ENCODE measurements at places on chromosomes 3 and 15. TPM values are rescaled to one million over a fixed set of nuclear protein-coding genes. Genes with fewer than 3 reads are reported as not detected.

- no peak overlapping the region for H3K27ac ChIP-seq
- no peak for DNase-seq
- peaks cover 2% of the 10 kb centered on the region for H3K4me1 ChIP-seq
- peak overlapping the region; percentile 97 for H3K4me3 ChIP-seq
Observed at GRCh38 chr15:40595773-40596172, 1.7 kb downstream of the KNL1 start.

DNA sequence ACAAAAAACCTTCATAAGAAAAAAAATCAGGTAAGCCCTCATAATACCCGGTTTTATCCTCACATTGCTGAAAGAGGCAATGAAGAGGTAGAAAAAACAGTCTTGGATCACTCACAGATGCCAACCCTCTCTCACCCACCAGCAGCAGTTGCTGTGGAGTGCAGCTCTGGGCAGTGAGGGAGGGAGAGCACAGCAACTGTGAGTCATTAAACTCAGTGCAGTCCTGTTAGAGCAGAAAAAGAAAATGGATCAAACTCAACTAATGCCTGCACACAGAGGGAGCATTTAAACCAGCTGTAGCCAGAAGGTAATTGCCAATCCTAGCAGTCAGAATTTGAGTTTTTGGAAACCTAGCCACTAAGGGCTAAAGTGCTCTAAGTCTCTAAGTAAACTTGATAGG is 1050.6 kb upstream of the ALCAM start:
- no peaks in the 10 kb centered on the region for H3K4me1 ChIP-seq
- no peaks in the 10 kb centered on the region for H3K27me3 ChIP-seq
- no peak overlapping the region for H3K27ac ChIP-seq
- no peak for DNase-seq

DNA sequence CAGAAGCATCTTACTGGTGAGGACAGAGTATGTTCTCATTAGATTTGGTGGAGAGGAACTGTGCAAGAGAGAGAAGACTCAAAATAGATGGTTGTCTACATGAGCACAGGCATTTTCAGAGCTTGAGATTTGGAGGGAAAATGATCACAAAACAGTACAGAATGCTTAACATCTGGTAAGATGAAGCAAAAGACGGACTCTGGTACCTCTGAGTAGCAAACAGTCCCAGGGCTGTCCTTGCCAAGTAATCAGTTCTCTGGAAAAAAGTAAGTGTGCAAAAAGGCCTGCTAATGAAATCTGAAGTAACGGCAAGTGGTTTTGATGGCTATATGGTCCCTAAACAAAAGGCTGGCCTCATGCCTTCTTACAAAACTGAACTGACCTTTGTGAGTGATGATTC is 414.2 kb downstream of the CNTN4 start:
- H3K4me3 ChIP-seq, result no peak overlapping the region
- no peak for DNase-seq

DNA sequence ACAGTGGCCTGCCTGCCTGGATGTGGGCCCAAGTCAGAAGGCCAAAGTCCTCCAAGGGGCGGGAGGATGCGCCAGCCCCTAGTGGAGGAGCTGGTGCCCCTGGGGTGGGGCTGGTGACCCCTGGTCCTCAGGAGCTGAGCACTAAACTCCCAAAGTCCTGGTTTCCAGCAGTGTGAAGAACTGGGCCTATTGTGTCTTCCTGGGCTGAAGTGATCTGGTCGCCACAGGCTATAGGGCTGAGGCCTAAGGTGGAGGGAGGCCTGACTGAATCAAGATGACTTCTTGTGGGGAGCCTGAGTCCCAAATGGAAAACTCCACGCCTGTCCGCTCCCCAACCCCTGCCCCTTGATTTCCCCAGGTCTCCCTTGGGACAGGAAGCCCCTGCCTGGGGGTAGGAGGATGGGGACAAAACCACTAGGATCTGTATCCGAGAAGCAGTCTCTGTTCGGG is 753 bp upstream of the FES start:
- peaks cover 15% of the 10 kb centered on the region for H3K4me1 ChIP-seq
- peak overlapping the region; percentile 30 for H3K27ac ChIP-seq
- H3K27me3 ChIP-seq, result no peaks in the 10 kb centered on the region
- H3K4me3 ChIP-seq, result no peak overlapping the region
- peaks cover 3% of the 10 kb centered on the region for H3K36me3 ChIP-seq

- no peak overlapping the region for H3K27ac ChIP-seq
- no peaks in the 10 kb centered on the region for H3K4me1 ChIP-seq
- no peak for DNase-seq
- H3K36me3 ChIP-seq, result no peaks in the 10 kb centered on the region
Observed at GRCh38 chr3:54257125-54257720, 134.9 kb downstream of the CACNA2D3 start.

GRCh38 chr15:25372298-25372697 is 66.5 kb downstream of the UBE3A start:
- H3K36me3 ChIP-seq, result peaks cover 76% of the 10 kb centered on the region
- H3K27me3 ChIP-seq, result no peaks in the 10 kb centered on the region
- H3K4me1 ChIP-seq, result no peaks in the 10 kb centered on the region
- no peak overlapping the region for H3K4me3 ChIP-seq
- DNase-seq, result no peak

DNA sequence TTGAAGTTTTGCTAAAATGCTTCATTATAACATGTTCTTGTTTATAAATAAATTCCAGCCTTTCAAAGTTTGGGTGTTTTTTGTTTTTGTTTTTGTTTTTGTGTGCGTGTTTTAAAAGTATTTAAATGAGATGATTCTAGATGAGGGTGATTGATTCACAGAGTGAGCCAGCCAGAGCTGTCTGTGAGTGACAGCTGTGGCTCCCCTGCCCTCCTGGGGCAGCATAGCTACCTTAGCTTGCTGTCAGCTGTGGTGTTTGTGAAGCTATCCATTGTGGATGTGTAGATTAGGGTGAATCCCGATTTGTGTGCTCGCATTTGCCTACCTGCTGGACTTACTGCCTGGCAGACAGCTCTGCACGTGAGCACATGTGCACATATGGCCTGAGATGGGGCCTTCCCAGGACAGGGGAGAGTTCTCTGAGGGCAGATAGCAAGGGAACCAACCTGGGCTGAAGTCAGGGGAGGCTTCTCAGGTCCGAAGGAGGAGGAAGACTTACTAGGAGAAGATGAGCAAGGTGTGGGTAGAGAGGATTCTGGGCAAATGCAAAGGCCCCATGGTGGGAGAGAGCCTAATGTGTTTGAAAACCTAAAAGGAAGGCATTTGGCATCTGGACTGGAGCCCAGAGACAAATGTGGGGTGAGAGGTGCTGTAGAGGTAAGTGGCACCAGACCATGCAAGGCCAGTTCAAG is 124.2 kb downstream of the EEFSEC start:
- no peaks in the 10 kb centered on the region for H3K36me3 ChIP-seq
- H3K4me1 ChIP-seq, result peaks cover 35% of the 10 kb centered on the region
- H3K27me3 ChIP-seq, result no peaks in the 10 kb centered on the region
- no peak overlapping the region for H3K4me3 ChIP-seq
- no peak overlapping the region for H3K27ac ChIP-seq

Gene GATM
- 89.3 TPM for total RNA-seq

Gene SLC2A2
- total RNA-seq, result 0.48 TPM

- peaks cover 9% of the 10 kb centered on the region for H3K4me1 ChIP-seq
- no peak overlapping the region for H3K27ac ChIP-seq
- H3K27me3 ChIP-seq, result peaks cover 42% of the 10 kb centered on the region
- no peak for DNase-seq
- H3K4me3 ChIP-seq, result no peak overlapping the region
Observed at GRCh38 chr3:57818772-57819171, 62.7 kb downstream of the SLMAP start.

DNA sequence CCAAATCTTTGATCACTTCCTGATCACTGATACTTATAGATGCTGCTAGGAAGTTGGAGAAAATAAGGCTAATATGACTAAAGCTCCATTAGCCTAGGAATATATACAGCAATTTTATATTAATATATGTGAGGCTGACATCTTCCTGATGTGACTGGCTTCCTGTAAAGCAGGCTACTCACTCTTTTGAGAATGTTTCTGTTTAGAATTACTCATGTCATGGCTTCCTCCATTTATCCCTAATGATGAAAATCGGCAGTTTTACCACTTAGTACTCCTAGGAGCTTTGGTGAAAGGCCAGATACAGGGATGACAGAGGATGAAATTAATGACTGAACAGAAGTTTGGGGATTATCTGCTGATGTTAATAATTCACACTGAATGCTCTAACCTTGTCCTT is 3.9 kb upstream of the MAP1A start:
- H3K27me3 ChIP-seq, result peaks cover 68% of the 10 kb centered on the region
- no peaks in the 10 kb centered on the region for H3K36me3 ChIP-seq
- no peak overlapping the region for H3K27ac ChIP-seq
- DNase-seq, result no peak
- H3K4me3 ChIP-seq, result no peak overlapping the region

- H3K27me3 ChIP-seq, result no peaks in the 10 kb centered on the region
- no peaks in the 10 kb centered on the region for H3K36me3 ChIP-seq
- no peak for DNase-seq
- peaks cover 15% of the 10 kb centered on the region for H3K4me1 ChIP-seq
Observed at GRCh38 chr15:38229705-38230310, 22.8 kb upstream of the SPRED1 start.

- no peaks in the 10 kb centered on the region for H3K36me3 ChIP-seq
- H3K27me3 ChIP-seq, result no peaks in the 10 kb centered on the region
- DNase-seq, result peak; percentile 39
Observed at GRCh38 chr3:14516738-14517345, 23.3 kb downstream of the GRIP2 start.

Gene MUC20
- not detected for total RNA-seq

DNA sequence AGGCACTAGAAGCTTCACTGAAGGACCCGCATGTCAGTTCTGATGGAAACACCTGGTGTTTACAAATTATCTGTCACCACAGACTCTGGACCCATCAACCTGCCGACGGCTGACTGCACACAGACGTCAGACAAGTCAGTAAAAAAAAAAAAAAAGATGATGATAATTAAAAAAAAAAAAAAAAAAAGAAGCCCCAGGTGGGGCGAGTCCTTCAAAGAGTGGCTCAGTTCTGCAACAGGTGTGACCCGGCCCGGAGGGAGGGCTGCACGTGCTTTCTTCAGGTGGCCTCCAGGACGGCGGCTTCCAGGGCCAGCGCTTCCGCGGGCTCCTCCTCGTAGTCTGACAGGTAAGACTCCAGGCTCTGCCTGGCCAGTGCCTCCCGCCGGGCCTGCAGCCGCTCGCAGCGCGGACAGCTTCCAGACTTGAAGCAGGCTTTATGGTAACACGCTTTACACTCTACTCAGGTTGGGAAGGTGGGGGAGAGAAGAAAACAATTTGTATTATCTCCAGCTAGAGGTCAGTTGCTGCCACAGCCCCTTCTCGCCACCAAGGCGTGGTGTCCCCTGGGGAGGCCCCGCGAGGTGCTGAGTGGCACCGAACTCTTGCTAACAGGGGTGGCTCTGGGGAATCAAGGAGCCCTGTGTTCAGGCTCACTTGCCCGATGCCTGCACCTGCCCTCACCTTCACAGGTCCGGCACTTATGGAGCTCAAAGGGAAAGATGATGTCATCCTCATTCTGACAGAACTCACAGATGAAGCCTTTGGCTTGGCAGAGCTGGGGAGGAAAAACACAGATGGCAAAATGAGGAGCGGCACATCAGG is 61.8 kb downstream of the RUBCN start:
- no peaks in the 10 kb centered on the region for H3K27me3 ChIP-seq
- no peak overlapping the region for H3K4me3 ChIP-seq
- peaks cover 9% of the 10 kb centered on the region for H3K36me3 ChIP-seq
- peaks cover 4% of the 10 kb centered on the region for H3K4me1 ChIP-seq
- H3K27ac ChIP-seq, result no peak overlapping the region

- no peak overlapping the region for H3K27ac ChIP-seq
- DNase-seq, result peak; percentile 66
- H3K36me3 ChIP-seq, result no peaks in the 10 kb centered on the region
Observed at GRCh38 chr3:51304230-51304629, 80.9 kb upstream of the MANF start.

- DNase-seq, result no peak
- H3K4me3 ChIP-seq, result no peak overlapping the region
Observed at GRCh38 chr3:101077361-101078011, 84.3 kb upstream of the ABI3BP start.

GRCh38 chr15:77474310-77474988 is 53.8 kb downstream of the HMG20A start:
- H3K36me3 ChIP-seq, result peaks cover 64% of the 10 kb centered on the region
- no peaks in the 10 kb centered on the region for H3K27me3 ChIP-seq
- no peak overlapping the region for H3K27ac ChIP-seq
- no peak for DNase-seq
- no peaks in the 10 kb centered on the region for H3K4me1 ChIP-seq

DNA sequence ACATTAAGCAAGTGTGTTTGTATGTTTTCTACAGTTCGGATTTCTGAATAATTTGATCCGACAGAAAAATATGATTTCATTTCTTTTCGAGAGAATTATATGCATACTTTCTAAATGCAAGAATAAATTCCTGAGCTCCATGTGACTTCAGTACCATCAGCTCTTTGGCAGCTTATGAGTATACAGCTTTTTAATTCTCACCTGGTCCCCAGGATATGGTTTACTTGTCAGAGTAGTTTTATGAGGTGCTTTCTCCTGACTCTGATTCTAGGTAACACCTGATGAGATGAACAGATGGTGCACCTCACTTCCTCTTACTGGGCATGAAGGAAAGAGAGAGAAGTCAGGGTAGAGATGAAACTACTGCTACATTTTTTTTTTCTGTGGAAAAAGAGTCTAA is 3.1 kb downstream of the HGD start:
- DNase-seq, result no peak
- peaks cover 13% of the 10 kb centered on the region for H3K4me1 ChIP-seq
- no peaks in the 10 kb centered on the region for H3K36me3 ChIP-seq
- H3K27me3 ChIP-seq, result no peaks in the 10 kb centered on the region
- peak overlapping the region; percentile 81 for H3K27ac ChIP-seq
- H3K4me3 ChIP-seq, result peak overlapping the region; percentile 46

Gene RBPMS2
- total RNA-seq, result 134 TPM

Gene ADAMTS9
- total RNA-seq, result 27.5 TPM

- peaks cover 4% of the 10 kb centered on the region for H3K4me1 ChIP-seq
- no peaks in the 10 kb centered on the region for H3K36me3 ChIP-seq
- DNase-seq, result peak; percentile 58
- peaks cover 99% of the 10 kb centered on the region for H3K27me3 ChIP-seq
Observed at GRCh38 chr3:152269831-152270734, 1.4 kb downstream of the MBNL1 start.

GRCh38 chr15:48392356-48392755 is 61.1 kb downstream of the DUT start:
- H3K27me3 ChIP-seq, result no peaks in the 10 kb centered on the region
- no peak for DNase-seq
- H3K4me3 ChIP-seq, result no peak overlapping the region
- no peaks in the 10 kb centered on the region for H3K4me1 ChIP-seq
- no peaks in the 10 kb centered on the region for H3K36me3 ChIP-seq

- H3K4me1 ChIP-seq, result no peaks in the 10 kb centered on the region
- peak overlapping the region; percentile 44 for H3K4me3 ChIP-seq
- no peaks in the 10 kb centered on the region for H3K27me3 ChIP-seq
- H3K36me3 ChIP-seq, result no peaks in the 10 kb centered on the region
- no peak for DNase-seq
Observed at GRCh38 chr15:63425426-63425985, 43.9 kb upstream of the CA12 start.

DNA sequence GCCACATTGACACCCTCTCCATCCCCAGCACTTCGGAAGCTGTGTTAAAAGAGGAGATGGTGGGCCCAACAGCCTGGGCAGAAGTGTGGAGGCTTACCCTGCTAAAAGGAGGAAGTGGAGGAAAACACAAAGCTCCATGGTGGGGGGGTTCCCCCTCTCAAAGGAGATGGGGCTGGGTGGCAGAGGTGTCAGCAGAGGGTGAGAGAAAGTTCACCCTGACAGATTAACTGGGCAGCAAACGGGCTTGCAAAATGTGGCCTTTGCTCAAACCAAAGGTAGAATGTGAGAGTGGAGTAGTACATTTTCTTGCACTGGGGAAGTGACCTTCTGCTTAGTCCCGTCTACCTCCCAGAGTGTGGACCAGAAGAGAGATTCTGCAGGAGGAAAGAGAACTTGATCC is 44.7 kb downstream of the MYO1E start:
- no peaks in the 10 kb centered on the region for H3K27me3 ChIP-seq
- H3K4me3 ChIP-seq, result no peak overlapping the region
- no peaks in the 10 kb centered on the region for H3K36me3 ChIP-seq

All from endodermal cell (in vitro differentiated cells).